ENCODE measurements at places on chromosomes 1 and 21.

GRCh38 chr21:26956216-26956615 lies 10.7 kb downstream of the ADAMTS5 start:
- no peak for DNase-seq

DNA sequence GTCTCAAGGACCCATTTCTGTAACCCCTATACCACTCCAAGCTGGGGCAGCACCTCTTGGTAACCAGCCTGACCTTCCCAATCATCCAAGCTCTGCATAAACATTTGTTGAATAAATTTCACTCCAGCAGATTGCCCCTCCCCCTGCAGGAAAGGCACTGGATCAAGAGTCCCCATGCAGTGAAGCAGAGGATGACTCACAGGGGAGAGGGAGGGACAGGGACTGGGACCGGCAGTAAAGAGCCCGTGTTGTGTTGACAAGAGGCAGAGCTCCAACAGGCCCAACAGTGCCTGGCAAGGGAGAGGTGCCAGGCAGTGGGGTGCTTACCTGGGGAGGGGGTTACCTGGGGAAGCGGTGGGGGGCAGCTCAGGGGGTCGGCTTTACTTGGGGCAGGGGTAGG lies 32.3 kb downstream of the SLC9A1 start:
- DNase-seq = no peak

- DNase-seq = no peak
These were observed 139.3 kb upstream of the NFIA start for GRCh38 chr1:60942896-60943638.

DNA sequence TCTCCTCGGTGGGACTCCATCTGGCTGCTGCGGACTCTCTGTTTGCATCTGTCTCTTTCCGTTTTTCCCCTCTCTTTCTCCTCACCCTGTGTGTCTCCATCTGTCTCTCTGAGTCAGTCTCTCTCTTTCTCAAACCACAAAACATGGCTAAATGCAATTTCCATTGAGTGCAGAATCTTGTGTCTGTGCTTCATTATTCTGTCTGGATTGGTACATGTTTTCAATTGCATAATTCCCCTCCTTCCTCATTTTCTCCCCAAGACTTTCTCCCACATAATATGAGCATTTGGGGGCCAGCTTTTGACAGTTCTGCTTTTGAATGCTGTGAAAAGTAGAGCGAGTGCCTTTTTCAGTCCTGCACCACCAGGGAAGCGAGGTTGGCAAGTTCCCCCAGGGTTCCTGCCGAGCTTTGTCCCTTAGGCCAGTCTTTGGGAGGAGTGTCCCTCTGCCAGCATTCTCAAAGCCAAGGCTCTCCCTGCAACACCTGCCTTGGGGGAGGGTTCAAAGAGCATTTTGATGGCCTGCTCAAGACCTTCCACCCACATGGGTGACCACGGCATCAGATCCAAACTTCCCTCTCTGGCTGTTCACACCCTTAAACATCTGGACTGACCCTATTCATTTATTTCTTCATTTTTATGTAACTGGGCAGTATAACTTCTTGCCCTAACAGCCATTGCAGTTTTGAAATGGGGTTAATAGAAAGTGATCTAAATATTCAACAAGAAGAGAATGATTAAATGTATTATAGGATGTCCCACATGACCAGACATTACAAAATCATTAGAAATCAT lies 32.8 kb upstream of the SCMH1 start:
- no peak for DNase-seq

- no peak for DNase-seq
These were observed 895 bp upstream of the UBR4 start for GRCh38 chr1:19210772-19211549.

DNA sequence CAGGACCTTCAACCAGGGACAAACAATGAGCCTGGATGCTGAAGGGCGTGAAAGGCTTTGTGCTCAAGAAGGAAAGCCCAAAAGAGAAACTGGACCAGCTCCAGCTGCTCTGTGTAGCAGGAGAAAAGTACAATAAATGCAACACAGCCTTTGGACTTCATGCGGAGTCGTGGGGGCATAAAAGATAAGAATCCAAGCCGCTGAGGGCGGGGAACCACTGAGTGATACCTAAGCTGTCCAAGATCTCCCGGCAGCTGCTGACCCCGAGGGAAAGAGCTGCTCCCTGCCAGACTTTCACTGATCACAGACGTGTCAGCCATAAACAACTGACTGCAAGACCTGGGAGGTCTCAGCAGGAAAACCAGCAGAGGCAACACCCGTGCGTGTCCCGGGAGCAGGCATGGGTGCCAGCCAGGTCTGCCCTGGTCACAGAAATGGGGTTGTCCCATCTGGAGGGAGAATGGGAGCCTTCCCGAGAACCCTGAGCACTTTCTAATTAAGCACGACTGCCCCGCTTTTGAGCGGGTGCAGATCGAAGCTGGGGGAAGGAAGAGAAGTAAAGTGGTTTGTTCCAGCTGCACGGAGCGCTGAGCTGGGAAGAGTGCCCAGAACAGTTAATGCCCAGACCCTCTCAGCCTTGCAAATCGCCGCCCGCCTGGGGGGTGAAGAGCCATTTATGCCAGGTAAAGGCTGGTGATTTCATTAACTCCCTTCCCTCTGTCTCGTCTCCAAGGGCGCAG lies 68.3 kb upstream of the TARDBP start:
- DNase-seq = no peak

- no peak for DNase-seq
These were observed 95.7 kb downstream of the DYRK1A start for GRCh38 chr21:37462087-37462861.

GRCh38 chr1:42380586-42381279 lies at the start of gene RIMKLA:
RIMKLA (plus strand) TSS chr1:42380792; CDS start chr1:42380935, 143 bp downstream.
- DNase-seq = peak; percentile 19

DNA sequence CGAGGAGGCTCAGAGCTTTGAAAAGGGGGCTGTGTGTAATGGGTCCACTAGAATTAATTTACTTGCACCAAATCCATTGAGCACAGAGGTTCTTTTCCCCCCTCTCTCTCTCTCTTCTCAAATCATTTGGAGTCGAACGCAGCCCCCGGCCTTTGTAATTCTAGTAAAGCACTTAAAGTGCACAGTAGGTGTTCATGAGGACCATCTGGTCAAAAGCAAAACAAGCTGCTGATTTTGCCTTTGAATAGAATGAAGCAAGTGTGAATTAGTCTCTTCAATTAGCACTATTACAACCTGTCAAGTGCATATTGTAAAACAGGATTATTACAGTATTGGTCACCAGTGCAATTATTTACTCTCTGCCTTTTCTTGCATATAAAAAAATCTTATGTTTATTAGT lies 259.9 kb downstream of the FAF1 start:
- no peak for DNase-seq

DNA sequence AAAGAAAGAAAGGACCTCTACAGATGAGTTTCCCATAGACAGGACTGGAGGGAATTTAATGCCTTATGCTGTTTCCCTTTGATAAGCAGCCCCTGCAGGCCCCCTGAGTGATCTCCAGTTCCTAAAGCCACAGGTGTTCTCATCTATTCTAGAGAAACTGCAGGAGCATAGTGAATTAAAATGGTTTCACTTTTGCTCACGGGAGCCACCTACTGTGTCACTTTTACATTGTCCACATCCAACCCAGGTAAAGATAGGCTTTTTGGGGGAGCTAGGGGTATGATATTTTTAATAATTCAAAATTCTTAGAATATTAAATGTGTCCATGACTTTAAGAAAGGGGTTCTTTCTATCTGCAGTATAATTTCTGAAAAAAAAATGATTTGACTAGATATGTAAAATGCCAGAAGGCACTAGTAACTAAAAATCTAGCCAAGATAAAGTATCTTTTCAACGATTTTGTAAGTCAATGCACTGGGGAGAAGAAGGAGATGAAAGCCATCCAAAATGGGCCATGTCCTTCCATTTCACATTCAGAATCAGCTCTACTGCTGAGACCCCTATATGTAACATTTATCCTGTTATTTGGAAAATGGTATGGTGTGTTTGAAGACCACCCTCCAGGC lies 267.3 kb upstream of the DUSP10 start:
- DNase-seq = no peak

DNA sequence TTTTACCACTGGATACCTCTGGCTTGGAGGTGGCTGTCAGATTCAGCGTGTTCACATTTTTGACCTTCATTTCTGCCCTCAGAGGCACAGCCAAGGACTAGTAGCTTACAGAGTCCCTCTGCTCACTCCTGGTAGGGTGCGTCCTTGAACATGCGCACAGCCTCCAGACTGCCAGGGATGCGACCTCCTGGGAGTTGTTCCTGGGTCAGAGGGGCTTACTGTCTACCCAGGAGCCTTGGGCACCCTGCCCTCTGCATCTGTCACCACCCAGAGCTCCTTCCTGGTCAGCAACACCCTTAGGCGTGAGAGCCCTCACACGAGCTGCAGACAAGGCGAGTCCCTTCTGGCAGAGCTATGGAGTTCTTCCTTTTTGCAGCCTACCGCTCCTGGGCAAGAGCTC lies 1.7 kb downstream of the SLX9 start:
- no peak for DNase-seq

DNA sequence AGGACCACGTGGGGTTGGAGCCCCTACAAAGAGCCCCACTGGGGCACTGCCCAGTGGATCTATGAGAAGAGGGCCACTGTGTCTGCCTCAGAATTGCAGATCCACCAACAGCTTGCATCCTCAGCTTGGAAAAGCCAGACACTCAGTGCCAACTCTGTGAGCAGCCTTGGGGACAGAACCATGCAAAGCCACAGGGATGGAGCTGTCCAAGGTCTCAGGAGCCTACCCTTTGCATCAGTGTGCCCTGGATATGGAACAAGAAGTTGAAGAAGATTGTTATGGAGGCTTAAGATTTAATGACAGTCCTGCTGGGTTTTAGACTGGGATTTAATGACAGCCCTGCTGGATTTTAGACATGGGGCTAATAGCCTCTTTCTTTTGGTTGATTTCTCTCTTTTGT lies 1670.9 kb downstream of the PLA2G4A start:
- DNase-seq = no peak
